Epithelial cell of proximal tubule (primary cell): ENCODE measurements at places on chromosomes 5 and 9. TPM values are rescaled to one million over a fixed set of nuclear protein-coding genes. Genes with fewer than 3 reads are reported as not detected.

- DNase-seq, result no peak
These were observed 2.5 kb upstream of the YTHDC2 start for GRCh38 chr5:113510836-113511451.

Gene DMRTA1
- total RNA-seq, result 0.14 and 0.52 TPM in 2 replicates

DNA sequence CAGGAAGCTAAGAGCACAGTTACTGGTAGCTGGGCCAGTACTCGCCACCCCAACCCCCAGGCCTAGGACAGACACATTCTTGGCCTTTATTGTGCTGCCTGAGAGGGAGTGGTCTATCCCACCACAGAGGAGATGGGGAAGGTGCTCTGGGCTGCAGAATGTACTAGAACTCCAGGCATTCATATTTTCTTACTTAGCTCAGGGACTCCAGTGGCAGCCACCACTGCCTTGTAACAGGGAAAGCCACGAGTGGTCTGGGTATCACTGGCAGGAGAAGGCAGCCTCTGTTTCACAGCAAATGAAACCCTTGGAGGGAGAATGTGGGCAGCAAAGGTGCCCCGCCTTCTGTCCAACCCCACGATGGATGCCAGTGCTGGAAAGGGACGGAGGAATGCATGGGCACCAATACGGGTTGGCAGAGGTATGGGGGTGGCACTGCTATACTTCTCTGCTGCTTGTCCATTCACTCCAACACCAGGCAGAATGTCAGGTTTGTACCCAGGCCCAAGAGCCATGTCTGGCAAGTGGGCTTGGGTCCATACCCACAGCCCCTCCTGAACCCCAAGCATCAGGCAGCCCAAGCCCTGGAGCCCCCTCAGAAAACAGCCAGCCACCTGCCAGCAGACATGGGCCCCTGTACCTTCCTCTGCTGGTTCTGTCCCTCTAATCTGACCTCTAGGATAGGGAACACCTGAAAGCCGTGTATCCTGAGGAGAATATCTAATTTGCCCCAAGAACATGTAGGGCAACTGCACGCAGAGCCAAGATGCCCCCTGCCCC, 4.6 kb downstream of the SEPTIN8 start:
- DNase-seq, result no peak

DNA sequence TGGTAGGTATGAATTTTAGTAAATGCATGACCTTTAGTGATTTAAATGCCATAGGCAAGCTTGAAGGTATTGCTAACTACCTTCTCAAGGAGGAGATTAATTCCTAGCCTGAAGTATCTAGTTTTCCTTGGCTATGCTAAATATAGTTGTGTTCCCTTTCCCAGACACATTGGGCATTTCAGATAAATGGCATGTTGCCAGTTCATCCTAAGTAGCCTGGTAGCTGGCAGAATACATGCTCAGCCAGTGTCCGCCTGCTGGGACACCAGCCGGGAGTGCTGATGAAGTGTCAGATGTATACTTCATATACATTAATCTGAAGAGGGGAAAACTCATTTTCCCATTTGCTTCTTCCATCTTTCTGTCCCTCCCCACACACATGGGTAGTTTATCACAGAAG, 196.9 kb downstream of the MAST4 start:
- no peak for DNase-seq

Gene MARCHF3
- total RNA-seq, result 2.4 and 5.0 TPM in 2 replicates

GRCh38 chr5:67065237-67065636, 131.4 kb downstream of the CD180 start:
- no peak for DNase-seq

Gene EPB41L4A
- total RNA-seq, result 6.7 and 17.2 TPM in 2 replicates

GRCh38 chr5:136682986-136683385, 317.6 kb upstream of the TRPC7 start:
- DNase-seq, result no peak

- no peak for DNase-seq
These were observed 418.2 kb downstream of the IRX2 start for GRCh38 chr5:2333291-2333690.

GRCh38 chr5:68024426-68024825, 191.1 kb upstream of the PIK3R1 start:
- DNase-seq, result no peak

Gene LHX3
- total RNA-seq, result not detected in 2 replicates

- no peak for DNase-seq
These were observed 10.4 kb downstream of the TRIM14 start for GRCh38 chr9:98108531-98109031.
